Sigmoid colon (tissue), 7 donors: ENCODE measurements at places on chromosomes 1 and 21.

- DNase-seq, result no peak
Measured at GRCh38 chr1:21244154-21244553, 46.1 kb downstream of the ECE1 start.

DNA sequence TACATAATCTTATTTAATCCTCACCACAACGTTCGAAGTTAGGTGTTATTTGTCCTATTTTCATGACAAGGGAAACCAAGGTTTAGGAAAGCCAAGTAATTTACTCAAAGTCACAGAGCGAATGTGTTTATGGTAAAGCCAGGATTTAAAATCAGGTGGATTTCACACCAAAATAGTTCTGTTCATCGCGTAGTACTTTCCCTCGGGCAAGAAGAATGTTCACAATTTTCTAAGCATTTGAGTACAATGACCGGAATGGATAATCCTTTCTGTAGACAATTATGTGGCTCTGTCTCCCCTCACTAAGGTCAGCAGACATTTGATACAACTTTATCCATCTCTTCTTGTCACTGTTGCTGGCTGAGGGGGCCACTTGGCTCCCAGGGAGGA lies 204.2 kb downstream of the ST6GALNAC3 start:
- DNase-seq, result no peak

- DNase-seq, result no peak
Measured at GRCh38 chr1:93810316-93810715, 68.7 kb downstream of the DNTTIP2 start.

DNA sequence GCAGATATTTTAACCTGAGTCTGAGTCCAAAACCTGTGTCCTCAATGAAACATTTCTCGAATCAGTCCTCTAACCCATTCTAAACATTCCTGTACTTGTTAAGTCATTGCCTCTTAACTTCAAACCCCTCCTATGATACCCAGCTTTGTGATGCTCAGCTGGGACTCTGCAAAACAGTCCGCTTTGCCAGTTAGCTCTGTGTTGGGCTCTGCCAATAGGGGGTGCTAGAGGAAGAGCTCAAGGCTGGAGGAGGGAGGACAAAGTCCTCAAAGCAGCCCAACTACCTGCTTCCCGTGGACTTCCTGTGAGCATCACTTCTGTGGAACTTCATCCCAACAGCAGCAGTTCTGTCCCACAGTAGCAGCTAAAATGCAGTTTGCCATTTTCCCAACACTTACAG lies 38.1 kb upstream of the SYT14 start:
- DNase-seq, result no peak

DNA sequence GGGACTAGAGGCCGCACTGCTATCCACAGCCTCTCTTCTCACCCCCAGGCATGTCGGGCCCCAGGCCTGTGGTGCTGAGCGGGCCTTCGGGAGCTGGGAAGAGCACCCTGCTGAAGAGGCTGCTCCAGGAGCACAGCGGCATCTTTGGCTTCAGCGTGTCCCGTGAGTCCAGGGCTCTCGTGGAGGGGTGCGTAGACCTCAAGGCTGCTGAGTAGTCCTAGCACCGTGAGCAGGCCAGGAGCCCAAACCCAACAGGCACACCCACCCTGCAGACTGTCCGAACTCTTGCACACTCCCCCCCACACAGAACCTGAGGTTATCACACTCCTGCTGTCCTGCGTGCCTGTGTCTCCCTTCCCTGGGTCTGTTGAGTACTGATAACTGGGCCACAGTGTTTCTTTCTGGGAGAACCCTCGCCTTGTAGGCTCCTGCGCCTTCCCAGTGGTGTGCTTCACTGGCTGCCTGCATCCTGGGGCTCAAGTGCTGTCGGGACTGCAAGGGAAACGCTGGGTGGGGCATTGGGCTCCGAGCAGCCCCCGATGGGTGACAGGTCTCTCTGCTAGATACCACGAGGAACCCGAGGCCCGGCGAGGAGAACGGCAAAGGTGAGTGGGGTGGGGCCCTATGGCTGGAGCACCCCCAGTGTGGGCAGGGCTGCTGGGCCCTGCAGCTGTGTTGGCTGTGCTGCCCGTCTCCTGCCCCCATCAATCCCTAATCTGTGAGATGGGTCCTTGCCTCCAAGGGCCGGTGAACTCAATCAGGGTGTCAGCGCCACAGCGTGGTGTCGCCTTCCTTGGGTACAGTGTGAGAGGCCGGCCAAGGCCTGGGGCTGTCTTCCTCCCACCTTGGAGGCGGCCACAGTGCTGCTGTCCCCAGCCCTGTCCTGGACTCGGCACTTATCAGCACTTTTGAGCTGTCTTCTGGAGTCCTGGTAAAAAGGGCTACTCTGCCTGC lies 4.0 kb upstream of the GJC2 start:
- DNase-seq, result no peak

DNA sequence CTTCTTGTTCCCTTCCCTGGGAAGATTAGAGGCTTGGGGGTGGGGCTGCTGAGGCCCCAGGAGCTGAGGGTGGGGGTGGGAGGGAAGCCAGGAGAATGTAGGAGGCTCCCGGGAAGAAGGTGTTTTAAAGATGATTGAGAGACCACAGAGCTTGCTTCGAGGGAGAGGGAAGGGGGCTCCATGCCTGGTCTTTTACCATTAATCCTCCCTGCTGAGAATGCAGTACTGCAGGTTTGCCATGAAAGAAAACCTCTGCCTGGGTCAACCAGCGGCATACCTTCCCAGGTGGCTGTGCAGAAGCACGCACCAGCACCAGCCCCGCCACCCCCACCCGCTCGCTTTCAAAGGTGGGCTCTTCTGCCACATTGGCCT lies 15.4 kb downstream of the ABCA4 start:
- DNase-seq, result no peak

- no peak for DNase-seq
Measured at GRCh38 chr1:101356604-101357443, 120.0 kb downstream of the S1PR1 start.

GRCh38 chr1:45015683-45016082 lies 3.6 kb downstream of the UROD start:
- no peak for DNase-seq

DNA sequence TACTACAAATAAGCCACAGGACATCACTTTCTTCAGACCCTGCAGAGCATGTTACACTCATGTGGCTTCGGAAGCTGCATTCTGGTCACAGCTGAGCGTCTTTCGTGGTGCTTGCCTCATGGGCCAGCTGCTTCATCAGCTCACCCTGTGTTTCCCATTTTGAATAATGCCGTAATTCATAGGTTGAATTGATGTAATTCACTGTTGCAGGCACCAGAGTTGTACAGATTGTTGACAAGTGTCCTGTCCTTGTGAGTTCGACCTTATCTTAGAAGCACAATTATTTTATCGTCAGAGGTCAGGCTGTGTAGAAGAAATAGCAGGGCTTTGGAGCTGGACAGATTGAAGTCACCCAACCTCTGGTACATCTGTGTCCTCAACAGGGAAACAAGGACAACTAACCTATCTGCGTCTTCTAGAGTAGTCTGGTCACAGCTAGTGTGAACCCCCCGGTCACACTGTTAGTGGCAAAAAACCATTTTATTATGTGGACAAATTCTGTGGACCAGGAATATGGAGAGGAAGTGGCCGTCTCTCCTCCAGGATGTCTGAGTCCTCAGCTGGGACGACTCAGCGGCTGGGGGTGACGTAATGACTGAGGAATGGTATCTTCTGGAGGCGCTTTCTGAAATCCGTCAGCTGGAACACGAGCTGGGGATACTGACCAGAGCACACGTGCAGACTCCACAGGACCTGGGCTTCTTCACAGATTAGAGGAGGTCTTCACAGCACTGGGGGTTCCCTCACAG lies 17.8 kb downstream of the PKNOX1 start:
- DNase-seq, result peak; percentile 96

DNA sequence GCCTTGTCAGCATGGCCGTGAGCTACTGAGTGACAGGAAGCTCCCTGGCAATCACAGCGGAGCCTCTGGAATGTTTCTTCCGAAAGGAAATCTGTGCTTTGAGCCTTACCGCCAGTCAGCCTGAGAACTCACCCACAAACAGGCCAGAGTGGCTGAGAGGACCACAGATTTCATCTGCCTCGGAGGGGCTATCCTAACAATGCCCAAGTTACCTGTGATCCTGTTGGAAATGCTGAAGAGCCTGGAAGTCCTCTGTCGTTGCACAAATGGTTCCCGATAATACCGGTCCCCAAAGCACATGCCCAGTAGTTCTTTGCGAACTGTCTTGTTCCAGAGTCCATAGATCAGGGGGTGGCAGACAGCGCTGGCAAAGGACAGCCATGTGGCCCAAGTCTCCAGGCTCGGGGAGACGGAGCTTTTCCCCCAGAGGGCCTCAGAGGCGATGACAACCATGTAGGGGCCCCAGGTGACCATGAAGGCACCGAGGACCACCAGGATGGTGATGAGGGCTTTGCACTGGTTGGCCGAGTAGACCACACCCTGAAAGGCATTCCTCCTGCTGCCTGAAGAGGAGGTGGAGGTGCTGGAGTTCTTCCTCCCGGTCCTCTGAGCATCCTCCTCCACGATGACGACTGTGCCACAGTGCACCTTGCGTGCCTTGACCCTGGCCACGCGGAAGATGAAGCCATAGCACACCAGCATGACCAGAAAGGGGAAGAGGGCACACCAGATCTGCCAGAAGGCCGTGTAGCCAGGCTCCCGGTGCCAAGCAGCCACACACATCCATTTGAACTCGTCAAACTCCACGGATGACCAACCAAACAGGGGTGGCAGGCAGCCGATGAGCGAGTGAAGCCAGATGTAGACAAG lies 40.2 kb downstream of the GPR161 start:
- no peak for DNase-seq

GRCh38 chr1:44694863-44695478 lies 20.5 kb downstream of the ARMH1 start:
- no peak for DNase-seq

DNA sequence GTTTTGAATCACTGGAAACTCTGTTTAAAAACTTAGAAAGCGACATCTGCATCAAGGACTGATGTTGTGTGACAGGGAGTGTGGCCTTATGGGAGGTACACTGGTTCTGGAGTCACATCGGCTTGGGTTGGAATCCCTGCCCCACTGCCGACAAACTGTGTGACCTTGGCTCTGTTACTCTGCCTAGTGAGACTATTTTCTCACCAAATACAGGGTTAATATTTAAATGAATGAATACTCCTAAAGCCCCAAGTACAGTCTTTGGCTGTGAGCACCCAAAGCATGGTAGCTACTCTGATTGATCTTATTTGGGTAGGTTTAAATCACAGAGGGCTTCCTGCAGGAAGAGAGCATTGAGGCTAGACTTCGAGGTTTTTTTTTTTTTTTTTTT lies 102.0 kb downstream of the ACTL8 start:
- no peak for DNase-seq

GRCh38 chr1:33683913-33684312 lies 180.0 kb upstream of the HMGB4 start:
- DNase-seq, result no peak

- DNase-seq, result peak; percentile 74
Measured at GRCh38 chr1:150813028-150813707, 5.1 kb upstream of the CTSK start.

- DNase-seq, result no peak
Measured at GRCh38 chr1:11925938-11926292, 312 bp downstream of the KIAA2013 start.

- no peak for DNase-seq
Measured at GRCh38 chr1:25620211-25620610, 3.6 kb downstream of the MAN1C1 start.

DNA sequence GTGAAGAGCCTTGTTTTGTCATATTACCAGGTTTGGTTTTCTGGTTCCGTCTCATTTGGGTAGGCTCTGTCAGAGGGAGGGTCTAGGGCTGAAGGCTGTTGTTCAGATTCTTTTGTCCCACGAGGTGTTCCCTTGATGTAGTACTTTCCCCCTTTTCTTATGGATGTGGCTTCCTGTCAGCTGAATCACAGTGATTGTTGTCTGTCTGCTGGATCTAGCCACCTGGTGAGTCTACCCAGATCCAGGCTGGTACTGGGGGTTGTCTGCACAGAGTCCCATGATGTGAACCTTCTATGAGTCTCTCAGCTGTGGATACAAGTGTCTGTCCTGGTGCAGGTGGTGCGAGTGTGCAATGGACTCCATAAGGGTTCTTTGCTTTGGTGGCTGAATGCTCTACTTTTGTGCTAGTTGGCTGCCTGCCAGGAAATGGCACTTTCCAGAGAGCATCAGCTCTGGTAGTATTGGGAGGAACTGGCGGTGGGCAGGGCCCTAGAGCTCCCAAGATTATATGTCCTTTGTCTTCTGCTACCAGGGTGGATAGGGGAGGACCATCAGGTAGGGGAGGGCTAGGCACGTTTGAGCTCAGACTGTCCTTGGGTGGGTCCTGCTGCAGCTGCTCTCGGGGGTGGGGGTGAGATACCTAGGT lies 246.0 kb downstream of the RYR2 start:
- DNase-seq, result no peak

- peak; percentile 77 for DNase-seq
Measured at GRCh38 chr1:91582431-91582921, 81.8 kb downstream of the CDC7 start.

- peak; percentile 83 for DNase-seq
Measured at GRCh38 chr1:28775121-28775942, 36.6 kb upstream of the OPRD1 start.

DNA sequence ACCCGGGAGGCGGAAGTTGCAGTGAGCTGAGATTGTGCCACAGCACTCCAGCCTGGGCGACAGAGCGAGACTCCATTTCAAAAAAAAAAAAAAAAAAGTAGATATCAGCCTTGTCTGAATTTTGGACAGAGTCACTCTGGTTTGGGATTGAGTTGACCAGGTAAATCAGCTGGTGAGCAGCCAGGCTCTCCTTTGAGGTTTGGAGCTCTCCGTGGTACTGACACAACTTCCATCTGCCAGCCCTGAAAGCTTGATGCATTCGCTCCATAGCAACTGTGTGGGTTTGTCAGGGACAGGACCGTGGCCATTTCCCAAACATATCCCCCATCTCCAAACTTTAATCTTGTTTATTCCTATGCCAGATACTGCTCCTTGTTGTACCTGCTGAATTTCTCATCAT lies 155.2 kb downstream of the DMRTA2 start:
- DNase-seq, result no peak

- no peak for DNase-seq
Measured at GRCh38 chr1:156194300-156194652, 372 bp downstream of the SLC25A44 start.

DNA sequence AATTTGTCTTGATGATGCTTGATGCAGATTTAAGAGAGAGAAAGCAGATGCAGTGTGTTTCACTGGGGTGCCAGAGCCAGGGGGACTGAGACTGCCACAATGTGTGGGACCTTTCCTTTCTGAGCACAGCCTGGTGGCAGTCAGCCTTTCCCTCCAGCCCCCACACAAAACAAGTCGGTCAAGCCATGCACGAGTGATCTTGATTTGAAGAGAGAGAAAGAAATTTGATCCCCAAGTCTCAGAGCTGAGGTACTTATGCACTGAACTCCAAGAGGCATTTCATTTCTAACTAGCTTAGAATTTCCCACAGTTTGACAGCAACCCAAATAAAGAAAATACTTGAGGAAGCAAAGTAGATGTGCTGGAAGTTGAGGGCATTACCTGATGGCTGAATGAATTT lies 193.8 kb downstream of the ST6GALNAC3 start:
- DNase-seq, result no peak

DNA sequence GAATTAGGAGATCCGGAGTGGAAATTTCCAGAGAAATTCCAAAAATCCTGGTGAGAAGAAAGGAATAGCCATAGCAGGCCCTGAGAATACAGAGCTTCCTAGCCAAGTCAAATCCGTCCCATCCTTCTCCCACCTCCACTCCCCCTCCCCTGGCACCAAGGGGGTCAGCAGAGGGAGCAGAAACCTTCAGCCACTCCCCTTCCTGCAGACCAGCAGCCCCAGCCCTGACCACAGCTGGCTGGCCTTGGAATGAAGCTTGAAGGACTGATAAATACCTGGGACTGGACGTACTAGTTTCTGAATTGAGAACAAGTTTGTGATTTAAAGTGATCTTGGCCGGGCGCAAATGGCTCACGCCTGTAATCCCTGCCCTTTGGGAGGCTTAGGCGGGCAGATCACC lies 13.8 kb upstream of the RIPPLY3 start:
- DNase-seq, result no peak

- peak; percentile 74 for DNase-seq
Measured at GRCh38 chr1:183807549-183808168, 2.7 kb downstream of the RGL1 start.
